Right hindlimb (tissue), 1 donor: ENCODE measurements at places on chromosomes 3 and 15.

- no peak for DNase-seq
These were observed 23.6 kb upstream of the LINGO1 start for GRCh38 chr15:77656294-77656693.

DNA sequence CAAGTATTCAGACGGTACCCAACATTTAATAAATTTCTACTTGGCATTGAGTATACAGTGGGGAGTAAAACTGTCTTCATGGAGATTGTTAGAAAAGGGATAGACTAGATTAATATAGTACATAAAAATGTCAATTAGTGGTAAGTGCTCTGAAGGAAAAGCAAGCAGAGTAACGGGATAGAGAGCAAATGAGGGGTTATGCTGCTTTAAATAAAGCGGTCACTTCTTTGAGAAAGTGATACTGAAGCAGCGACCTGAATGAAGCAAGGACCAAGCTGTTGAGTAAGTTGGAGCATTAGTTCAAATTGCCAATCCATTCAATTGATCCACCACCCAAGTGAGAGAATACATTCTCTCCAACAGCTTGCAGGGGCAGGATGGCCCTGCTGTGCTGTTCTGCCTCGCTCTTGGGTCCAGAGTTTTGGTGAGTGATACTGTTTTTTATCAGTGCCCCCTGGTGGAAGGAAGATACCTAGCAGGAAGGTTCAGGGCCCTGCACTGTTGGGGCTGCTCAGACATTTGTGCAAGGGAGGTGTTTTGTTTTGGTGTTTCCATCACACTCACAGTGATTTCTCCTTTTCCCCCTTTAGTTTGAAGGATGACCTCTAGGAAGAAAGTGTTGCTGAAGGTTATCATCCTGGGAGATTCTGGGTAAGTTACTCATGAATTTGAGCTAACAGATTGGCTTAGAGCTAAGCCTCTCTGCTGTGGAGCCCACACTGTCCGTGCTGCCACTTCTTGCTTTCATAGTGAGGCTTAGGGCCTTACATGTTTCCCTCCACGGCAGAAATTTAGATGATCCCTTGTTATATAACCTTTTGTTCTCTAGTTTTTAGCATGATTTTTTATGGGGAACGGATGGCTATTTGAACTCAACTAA, 69.0 kb downstream of the RAB7A start:
- DNase-seq: peak; percentile 62

DNA sequence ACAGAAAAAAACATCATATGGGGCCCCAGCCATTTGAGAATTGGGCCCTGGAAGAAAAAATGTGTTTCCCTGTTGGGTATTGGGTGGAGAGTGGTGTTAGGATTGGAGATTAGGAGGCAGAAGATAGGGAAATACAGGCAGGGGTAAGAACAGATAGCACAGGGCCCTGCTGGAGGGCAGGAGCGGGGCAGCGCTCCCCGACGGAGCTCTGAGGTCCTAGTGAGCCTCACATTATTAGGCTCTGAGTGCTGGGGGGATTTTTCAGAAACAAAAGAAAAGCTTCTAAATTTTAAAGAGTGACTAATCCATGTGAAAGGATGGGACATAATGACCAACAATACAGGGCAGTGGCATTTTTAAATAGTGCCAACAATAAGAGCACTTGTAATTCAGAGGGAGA, 241.2 kb downstream of the SOX2 start:
- DNase-seq: no peak

GRCh38 chr3:31039145-31039544, 144.7 kb upstream of the GADL1 start:
- DNase-seq: no peak

GRCh38 chr3:144683065-144683464, 711.4 kb downstream of the DIPK2A start:
- no peak for DNase-seq

- DNase-seq: no peak
These were observed 5.3 kb downstream of the EIF5A2 start for GRCh38 chr3:170903123-170903522.
